Activated naive CD4-positive, alpha-beta T cell treated with anti-CD3 and anti-CD28 coated beads, Interleukin-2, amount 10 ng/mL, durations not matched to agents 5 hours and 36 hours (primary cell): ENCODE measurements at places on chromosomes 11 and 22. TPM values are rescaled to one million over a fixed set of nuclear protein-coding genes. Genes with fewer than 3 reads are reported as not detected.

The TMEM132A gene
- total RNA-seq, result 0.38 TPM

The TTC12 gene
- 11.8 TPM for total RNA-seq

The UBQLN3 gene
- total RNA-seq, result not detected

The MRGPRE gene
- total RNA-seq, result not detected

The RIC3 gene
- total RNA-seq, result 9.1 TPM

The NRXN2 gene
- not detected for total RNA-seq
